ENCODE measurements at places on chromosomes 11 and 22.

GRCh38 chr22:47460176-47460575 is 697.7 kb downstream of the TBC1D22A start:
- no peak for DNase-seq

DNA sequence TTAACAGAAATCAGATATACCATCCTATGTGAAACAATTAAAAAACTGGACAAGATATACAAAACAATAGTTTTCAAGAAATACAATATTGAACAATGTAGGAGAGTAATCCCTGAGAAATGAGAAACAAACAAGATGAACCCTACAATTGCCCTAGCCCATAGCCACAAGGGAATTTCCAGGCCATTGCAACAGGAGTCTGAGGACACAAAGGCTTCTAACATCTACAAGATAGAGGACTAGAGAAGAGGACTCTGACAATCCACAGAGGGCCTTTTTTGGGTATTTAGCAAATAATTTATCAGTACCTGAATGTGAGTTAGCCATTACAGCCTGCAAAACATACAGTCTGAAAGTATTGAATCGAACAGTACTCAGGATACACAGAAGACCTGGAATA is 251.7 kb downstream of the GRM5 start:
- no peak for DNase-seq

DNA sequence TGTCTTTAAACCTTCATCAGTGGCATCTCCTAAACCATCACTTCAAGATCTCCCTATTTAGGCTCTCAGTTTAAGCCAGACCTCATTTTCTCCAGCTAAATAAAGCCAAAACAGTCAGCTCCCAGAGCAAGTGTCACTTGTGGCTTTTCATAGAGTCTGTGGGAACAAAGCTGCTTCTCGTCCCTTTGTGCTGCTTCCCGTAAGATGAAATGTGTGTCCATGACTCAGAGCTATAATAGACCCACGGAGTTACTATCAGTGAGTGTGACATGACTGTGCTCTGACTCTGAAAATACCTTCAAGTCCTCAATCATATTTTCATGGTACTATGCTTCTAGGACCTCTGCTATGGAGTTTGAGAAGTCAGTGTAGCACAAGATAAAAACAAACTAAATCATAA is 57.3 kb upstream of the SLN start:
- DNase-seq, result no peak

- no peak for DNase-seq
Measured at GRCh38 chr22:29883775-29884097, 762 bp downstream of the MTMR3 start.

DNA sequence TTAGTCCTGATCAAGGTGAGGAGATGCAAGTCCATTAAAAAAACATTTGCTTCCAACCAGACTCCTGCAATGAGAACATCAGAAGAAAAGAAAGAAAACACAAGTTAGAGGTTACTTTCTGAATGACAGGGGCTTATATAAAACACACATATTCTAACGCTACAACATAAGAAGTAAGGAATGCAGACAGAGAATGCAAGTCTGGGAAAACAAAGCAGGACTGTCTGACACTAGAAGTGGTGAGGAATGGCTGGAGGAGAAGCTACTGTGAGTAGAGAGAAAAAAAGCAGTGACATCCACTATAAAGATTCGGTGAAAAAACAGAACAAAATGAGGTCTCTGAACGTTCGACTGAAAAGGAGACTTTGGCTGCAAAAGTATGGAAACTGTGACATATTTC is 12.3 kb downstream of the TMEM216 start:
- no peak for DNase-seq

DNA sequence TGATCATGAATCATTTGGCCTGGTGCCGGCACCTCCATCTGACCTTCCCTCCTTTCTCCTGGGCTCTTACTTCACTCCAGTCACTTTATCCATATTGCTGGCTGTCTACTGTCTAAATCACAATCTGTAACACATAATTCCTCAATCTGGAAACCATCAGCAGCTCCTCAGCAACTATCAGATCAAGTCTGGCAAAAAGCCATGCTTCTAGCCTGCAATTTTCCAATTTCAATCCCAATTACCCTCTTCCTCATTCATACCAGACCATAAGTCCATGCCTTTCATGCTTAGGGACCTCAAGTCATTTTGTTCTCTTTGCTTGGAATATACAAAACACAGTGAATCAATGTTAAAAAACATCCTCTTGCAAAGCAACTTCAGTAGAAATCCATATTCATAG is 882.8 kb upstream of the ANO3 start:
- no peak for DNase-seq

GRCh38 chr11:130278151-130278550 is 36.6 kb downstream of the ZBTB44 start:
- DNase-seq, result no peak

DNA sequence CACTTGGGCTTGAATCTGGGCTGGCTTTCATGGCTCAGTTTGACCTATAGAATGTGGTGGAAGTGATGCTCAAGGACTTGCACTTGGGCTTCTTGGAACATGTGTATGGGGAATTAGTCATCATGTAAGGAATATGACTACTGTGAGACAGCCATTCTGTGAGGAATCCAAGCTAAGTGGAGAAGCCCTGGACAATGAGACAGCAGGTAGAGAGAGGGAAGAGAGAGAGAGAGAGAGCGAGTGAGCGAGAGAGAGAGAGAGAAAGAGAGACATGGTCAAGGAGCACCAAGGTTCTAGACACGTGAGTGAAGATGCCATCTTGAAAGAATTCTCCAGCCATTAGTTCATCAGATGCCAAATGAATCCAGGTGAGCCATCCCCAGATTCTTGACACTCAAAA is 261.6 kb upstream of the SORL1-AS1 start:
- DNase-seq, result no peak

DNA sequence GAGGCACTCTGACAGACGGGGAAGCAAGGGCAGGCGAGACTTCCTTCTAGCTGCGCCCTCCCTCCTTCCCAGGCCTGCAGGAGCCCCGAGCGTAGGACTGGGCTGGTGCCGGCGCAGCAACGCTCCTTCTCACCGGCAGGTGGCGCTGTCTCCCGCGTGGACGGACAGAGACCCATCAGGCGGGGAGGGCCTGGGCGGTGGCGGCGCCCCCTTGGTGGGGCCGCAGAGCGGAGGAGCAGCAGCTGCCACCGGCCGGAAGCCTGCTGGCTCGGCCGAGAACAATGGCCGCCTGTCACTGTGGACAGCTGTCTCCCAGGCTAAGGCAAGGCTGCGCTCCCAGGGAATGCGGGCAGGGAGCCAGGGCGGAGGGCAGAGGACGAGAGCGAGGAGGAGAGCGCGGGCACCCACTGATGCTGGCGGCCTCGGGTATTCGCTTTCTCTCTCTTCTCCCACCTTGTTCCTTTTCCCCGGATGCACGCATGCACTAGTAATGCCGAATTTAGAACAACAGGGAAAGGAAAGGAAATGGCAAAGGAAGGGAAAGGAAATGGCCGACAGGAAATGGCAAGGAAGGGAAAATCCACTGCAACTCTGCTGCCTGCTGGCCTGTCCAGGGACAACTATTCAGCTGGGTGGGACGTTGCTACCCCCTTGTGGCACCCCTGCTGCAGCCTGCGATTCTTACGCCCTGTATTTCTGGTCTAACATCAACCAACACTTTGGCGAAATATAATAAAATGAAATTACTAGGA is 14.4 kb downstream of the PPM1F start:
- peak; percentile 87 for DNase-seq

DNA sequence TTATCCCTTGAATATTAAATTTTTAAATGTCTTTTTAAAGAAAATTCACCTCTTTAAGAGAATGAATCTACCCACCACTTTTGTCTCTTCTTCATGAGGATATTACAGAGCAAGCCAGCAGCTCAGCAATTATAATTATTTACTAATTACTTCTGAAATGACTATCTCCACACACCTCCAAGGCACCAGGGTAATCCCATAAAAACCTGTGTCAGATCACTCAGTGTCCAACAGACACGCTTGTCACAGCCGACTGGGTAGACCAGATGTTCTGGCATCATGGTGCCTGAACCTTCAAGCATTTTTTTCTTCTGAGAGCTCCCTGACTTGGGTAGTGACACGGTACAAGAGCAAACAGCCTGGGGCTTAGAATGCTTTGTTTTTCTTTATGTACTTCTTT is 61.4 kb downstream of the EFCAB6 start:
- no peak for DNase-seq

DNA sequence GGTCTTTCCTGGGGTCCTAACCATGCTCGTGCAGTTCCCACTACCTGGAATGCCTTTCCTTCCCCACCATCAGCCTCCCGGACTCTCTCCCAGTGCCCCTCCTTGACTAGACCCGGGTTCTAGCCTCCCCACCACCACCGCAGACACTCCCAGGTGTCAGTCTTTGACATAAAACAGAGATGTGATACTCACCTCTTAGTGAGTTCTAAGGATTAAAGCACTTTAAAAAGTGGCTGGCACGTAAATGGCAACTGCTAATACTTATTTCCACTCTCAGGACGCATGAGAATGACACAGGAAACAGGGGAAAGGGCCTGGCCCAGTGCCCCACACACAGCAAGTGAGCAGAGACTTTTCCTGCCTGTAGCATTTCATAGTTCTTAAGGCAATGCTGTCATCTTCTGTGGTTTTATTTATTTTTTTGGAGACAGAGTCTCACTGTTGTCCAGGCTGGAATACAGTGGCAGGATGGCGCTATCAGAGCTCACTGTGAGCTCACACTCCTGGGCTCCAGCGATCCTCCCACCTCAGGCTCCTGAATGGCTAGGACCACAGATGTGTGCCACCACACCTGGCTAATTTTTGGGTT is 1.9 kb upstream of the SLC25A45 start:
- DNase-seq, result peak; percentile 42

DNA sequence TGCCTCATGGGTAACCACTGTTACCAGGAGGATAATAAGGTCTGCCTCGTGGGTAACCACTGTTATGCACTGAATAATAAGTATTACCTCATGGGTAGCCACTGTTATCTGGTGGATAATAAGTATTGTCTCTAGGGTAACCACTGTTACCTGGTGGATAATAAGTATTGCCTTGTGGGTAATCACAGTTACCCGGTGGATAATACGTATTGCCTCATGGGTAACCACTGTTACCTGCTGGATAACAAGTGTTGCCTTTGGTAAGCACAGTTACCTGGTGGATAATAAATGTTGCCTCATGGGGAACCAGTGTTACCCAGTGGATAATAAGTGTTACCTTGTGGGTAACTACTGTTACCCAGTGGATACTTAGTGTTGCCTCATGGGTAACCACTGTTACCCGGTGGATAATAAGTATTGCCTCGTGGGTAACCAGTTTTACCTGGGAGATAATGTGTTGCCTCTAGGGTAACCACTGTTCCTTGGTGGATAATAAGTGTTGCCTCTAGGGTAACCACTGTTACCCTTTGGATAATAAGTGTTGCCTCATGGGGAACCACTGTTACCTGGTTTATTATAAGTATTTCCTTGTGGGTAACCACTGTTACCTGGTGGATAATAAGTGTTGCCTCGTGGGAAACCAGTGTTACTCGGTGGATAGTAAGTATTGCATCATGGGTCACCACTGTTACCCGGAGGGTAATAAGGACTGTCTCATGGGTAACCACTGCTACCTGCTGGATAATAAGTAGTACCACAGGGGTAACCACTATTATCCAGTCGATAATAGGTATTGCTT is 10.6 kb upstream of the NXPE4 start:
- DNase-seq, result no peak

DNA sequence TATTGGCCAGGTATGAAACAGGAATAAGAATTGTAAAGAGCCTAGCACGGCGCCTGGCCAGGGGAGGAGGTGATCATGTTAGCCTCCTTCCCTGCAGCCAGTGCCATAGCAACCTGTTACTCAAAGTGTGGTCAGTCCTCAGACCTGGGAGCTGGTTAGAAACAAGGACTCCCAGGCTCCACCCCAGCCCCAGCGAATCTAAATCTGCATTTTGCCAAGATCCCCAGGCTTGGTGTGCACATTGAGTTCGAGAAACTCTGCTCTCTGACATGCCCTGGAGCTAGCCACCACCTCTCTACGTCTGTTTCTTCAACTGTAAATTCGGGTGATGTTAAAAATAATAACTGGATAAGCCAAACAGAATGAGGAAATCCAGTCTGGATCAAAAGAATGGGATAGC is 56.1 kb upstream of the ALX4 start:
- no peak for DNase-seq

DNA sequence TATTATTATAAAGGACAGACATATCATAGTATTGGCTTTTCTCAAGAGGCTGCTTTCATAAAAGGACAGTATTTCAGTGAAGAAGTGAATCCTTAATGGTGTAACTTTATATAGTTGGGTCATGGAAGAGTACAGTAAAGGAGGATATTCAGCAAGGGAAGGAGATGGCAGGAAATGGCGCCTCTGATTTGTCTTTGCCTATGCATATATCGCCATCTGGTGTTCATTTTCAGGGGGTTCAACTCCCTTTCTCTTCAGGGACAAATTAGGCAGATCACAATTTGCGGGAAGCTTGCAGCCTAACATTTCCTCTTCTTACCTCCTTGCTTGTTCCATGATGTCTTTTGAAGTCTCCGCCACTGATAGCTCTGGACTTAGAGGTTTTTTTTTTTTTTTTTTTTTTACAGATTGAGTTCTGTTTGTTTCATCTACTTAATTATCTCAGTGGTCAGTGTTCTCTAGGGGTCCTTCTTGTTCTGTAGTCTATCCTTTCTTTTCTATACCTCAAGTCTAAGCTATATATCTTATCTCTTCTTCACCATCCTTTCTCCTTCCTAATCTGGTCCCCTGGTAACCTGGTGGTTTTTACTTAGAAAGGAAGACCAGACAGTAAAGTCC is 21.8 kb upstream of the RRM1 start:
- peak; percentile 75 for DNase-seq

- DNase-seq, result no peak
Measured at GRCh38 chr11:1924646-1925372, 5.3 kb downstream of the TNNT3 start.

DNA sequence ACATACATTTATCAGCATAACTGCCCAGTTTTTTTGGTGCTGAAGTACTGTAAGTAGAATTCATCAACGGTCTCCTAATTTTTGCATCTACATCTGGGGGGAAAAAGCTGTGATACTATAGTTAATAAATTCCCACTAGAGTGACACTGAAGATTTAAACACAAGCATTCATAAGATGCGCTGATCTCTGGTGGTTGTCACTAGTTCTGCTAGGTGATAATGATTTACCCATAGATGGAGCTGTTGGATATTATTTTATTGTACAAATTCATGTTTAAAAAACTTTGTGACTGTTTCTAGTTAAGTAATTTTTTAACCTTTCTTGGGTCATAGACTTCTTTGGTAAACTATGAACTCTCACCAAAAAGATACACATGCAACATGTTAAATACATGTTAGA is 106.6 kb downstream of the EMSY start:
- no peak for DNase-seq

All from bone marrow (tissue), 2 donors.